Effector CD4-positive, alpha-beta T cell (primary cell): ENCODE measurements at places on chromosomes 3 and 15.

- DNase-seq: no peak
These were observed 242.1 kb downstream of the ITPR1 start for GRCh38 chr3:4735243-4735642.

GRCh38 chr3:48748754-48749153 lies 31.7 kb upstream of the IP6K2 start:
- DNase-seq: no peak

- DNase-seq: no peak
These were observed 18.5 kb downstream of the SEC11A start for GRCh38 chr15:84697236-84697990.

DNA sequence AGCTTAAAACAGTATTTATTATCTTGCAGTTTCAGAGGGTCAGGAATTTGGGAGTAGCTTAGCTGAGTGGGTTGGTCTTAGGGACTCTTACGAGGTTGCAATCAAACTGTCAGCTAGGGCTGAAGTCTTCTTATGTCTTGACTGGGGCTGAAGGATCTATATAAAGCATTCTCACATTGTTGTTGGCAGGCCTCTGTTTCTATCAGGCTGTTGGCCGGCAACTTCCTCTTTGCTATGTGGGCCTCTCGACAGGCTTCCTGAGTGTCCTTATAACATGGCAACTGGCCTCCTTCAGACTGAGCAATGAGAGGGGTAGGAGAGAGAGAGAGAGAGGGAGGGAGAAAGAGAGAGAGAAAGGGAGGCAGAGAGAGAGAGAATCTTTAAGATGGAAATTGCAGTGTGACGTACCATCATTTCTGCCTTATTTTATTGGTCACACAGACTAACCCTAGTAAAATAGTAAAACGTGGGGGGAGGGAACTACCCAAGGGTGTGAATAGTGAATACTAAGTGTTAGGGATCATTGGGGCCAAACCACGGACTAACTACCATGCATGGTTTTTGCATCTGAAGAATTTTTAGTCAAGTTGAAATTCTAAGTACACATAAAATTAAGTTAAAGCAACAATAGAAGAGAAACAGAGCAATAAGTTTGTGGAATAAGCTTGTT lies 16.1 kb downstream of the FGF7 start:
- DNase-seq: no peak

DNA sequence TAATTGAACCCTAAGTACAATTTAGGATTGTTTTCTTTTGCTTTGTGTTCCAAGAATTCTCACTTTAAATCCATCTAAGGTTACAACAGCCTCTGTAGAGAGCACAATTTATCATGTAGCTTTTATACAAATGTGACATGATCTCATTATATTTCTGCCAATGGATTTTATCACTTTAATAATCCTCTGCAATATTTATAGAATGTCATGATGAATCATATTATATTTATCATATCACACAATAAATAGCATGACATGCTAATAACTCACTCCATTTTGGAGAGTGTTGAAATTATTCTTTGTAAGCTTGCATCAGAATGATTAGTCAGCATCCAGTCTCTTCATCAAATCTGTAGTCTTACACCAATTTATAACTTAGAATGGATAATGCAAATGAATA lies 280.6 kb upstream of the ZNF717 start:
- no peak for DNase-seq

GRCh38 chr15:51425517-51426040 lies 84.1 kb downstream of the GLDN start:
- no peak for DNase-seq

- no peak for DNase-seq
These were observed 2.5 kb upstream of the DNAH12 start for GRCh38 chr3:57546616-57547015.

GRCh38 chr15:40342416-40343320 lies 1.9 kb upstream of the CCDC9B start:
- no peak for DNase-seq

DNA sequence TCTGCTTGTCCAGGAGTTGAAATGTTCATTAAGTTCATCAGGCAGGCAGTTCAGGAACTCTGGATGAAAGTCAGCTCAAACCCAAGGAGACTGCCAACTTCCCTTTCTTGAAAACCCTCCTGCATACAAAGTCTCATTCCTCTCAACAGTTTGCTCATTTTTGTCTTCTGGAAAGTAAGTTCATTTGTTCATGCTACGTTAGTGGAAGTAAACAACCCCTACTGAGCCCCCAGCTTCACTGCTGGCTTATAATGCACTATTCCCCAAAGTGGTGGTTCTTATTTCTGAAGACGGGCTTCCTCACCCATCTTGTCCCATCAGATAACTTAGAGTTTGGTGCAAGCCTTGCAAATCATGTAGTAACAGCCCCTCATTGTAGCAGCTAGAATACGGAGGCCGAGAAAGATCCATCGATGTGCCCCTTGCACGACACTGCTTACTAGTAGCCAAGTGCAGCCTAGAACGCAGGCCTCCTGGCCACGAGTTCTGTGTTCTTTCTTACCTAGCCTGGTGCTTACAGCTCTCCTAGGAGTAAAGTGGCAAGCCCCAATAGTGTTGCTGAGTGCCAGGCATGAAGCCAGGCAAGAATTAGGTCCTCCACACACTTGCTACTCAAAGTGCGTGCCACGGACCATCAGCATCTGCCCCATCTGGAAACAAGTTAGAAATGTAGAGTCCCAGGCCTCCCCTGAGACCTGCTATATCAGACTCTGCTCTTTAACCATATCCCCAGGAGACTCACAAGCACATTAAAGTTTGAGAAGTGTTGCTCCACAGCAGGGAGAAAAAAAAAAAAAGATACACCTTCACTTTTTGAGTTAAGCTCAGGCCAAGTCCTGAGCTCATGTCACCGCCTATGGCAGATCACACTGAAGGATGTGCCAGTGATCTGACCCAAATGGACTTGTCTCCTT lies 82.5 kb downstream of the RFTN1 start:
- DNase-seq: no peak

DNA sequence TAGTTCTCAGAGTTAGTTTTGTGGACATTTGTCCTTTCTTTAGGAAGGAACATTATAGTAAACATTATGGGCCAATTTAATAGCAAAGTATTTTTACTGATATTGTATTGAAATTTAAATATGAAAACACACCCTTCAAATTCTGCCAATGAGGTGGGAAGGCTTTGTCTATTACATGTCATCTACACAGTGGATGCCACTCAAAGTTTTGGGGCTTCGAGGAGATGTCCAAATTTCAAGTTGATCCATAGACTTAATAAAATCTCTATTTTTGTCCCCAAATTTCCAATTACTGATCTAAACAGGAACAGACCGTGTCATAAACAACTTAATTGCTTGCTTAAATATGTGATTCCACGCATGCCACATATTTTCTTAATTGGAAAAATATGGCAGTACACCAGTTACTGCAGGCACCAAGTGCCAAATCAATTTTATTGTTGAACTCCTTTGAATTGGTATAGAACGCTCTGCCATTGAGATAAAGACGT lies 1.7 kb downstream of the SHOX2 start:
- DNase-seq: no peak

DNA sequence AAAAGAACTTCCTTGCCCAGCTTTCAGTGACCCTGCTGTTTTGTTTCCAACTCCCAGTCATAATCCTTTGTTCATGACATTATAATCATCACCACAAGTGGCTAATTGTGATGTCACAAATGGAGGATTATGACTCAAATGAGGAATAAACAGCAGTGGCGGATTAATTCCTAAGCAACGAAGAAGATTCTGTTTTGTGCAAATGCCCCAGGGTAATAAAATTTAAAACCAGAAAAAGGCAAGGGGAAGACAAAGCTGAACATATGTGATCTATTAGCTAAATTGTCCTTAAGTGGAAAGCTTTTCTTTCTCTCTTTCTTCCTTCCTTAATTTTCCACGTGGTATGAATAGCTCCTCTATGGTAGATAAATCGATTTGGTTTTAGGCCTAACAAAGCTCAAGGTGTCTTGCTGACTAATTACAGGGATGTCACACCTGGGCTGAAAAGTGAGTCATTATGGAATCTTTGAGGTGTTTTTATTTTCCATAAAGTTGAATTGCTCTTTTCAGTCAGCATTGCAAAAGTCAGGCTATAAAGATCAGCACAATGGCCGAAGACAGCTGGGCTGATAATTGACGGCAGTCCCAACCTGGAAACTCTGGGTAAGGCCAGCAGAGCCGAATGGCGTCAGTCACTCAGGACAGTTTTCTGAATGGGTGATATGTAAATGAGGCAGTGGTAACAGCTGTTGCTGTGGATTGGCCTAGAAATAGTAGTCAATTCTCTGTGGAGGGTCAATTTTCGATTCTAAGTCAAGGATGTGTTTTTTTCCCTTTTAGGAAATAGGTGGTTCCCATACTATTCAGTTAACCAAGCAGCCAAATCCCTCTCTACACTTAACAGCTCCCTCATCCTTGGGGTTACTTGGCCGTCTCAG lies 121.5 kb downstream of the PTPRG start:
- no peak for DNase-seq

- DNase-seq: no peak
These were observed 47.0 kb upstream of the PPIB start for GRCh38 chr15:64209680-64210334.

GRCh38 chr15:60647246-60647645 lies 168.3 kb upstream of the ICE2 start:
- no peak for DNase-seq

DNA sequence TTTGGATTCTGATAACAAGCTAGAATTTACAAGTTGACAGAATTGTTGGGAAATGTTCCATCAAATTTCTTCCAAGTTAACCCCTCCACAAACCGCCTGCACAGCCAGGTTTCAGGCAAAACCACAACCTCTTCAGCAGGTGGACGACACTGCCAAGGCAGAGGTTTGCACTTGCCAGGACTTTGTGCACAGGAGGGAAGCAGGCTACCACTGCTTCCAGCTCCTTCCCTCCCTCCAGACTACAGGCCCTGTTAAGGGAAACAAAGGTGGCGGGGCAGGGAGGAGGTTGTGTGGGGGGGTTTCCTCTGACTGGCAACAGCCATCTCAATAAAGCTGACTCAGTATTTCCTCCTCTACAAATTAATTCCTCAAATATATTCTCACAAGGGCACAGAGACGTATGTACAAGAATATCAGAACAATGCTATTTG lies 42.2 kb downstream of the TBC1D2B start:
- no peak for DNase-seq

- no peak for DNase-seq
These were observed 143.0 kb downstream of the FMN1 start for GRCh38 chr15:33051528-33051927.

GRCh38 chr15:24858737-24859601 lies 95.8 kb upstream of the SNRPN start:
- DNase-seq: no peak

- no peak for DNase-seq
These were observed 488 bp upstream of the IL17RD start for GRCh38 chr3:57165641-57166040.

DNA sequence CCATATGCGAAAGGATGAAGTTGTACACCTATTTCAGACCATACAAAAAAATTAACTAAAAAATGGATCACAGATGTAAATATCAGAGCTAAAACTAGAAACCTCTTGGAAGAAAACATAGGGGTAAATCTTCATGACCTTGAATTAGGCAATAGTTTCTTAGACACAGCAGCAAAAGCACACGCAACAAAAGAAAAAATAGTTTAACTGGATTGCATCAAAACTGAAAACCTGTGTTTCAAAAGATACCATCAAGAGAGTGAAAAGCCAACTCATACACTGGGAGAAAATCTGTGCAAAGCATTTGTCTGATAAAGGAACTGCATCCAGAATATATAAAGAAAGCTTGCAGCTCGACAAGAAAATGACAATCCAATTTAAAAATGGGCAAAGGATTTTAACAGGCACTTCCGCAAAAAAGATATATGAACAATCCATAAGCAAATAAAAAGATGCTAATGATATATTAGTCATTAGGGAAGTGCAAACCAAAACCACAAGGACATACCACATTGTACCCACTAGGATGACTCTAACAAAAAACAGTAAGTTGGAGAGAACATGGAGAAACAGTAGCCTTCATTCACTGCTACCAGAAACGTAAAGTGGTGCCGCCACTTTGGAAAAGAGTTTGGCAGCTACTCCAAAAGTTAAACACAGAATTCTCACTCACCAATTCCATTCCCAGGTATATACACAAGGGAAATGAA lies 263.1 kb downstream of the ADAMTS17 start:
- DNase-seq: no peak

GRCh38 chr15:95347837-95348236 lies 982.7 kb upstream of the NR2F2 start:
- no peak for DNase-seq

DNA sequence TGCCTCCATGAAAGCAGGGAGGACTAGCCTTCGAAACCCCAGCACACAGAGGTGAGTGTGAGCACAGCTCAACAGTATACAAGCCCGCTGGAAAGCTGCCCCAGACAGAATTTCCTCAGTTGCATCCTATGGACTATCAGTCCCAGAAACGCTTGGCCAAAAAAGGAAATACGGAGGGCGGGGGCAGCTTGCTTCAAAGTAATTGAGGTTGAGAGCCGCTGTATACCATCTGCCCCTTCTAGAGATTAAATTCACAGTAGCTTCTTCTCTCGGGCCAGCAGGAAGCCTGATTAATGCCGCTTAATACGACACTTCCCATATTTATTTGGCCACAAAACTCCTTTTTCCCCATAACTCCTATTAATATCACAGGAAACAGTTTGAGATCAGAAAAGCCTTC lies 88.7 kb downstream of the LIPC start:
- no peak for DNase-seq

DNA sequence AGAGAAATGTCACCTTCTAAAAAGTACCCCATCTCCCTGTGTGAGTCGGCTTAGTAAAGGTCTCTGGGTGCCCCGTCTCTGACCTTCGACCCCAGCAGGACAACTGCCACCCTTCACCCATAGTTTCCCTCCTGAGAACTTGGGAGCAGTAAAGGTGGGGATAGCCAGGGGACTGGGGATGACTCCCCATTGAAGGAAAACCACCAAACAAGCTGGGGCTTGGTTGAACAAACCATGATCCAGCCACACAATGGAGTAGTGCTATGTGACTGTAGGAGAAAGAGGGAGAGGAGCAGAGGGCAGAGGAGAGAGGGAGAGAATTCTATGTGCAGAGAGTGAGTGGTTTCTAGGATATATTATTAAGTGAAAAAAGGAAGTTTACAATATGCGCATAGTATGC lies 33.7 kb downstream of the IDH3A start:
- DNase-seq: no peak

- DNase-seq: no peak
These were observed 143.7 kb downstream of the MYLK start for GRCh38 chr3:123740391-123740822.

DNA sequence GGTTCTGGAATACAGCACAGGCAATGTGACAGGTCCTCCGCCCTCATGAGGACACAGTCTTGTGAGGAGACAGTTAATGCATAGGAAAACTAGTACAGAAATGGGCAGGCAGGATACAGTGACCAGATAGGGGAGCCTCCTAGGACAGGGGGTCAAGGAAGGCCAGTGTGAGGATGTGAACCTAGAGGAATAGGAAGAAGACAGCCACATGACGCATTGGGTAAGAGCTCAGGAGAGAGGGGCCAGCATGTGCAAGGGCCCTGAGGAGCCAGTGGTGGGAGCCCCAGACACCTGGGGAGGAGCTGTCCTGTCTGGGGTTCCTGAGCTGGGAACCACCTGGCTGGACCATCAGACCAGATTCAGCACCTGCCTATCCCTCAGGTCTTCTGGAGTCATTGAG lies 15.6 kb downstream of the IRAK2 start:
- no peak for DNase-seq

GRCh38 chr3:89227218-89227617 lies 119.8 kb downstream of the EPHA3 start:
- no peak for DNase-seq

- no peak for DNase-seq
These were observed 21.9 kb downstream of the GABRA5 start for GRCh38 chr15:26888761-26889160.
